ENCODE measurements at places on chromosomes 7 and 10. TPM values are rescaled to one million over a fixed set of nuclear protein-coding genes. Genes with fewer than 3 reads are reported as not detected.

GRCh38 chr10:82400841-82401240, 525.8 kb downstream of the NRG3 start:
- DNase-seq, result no peak
- H3K4me1 ChIP-seq, result no peaks in the 10 kb centered on the region
- no peak overlapping the region for H3K27ac ChIP-seq
- no peaks in the 10 kb centered on the region for H3K36me3 ChIP-seq
- H3K27me3 ChIP-seq, result no peaks in the 10 kb centered on the region

GRCh38 chr7:129435414-129435829, 1.2 kb downstream of the STRIP2 start:
- DNase-seq, result no peak
- peaks cover 15% of the 10 kb centered on the region for H3K4me1 ChIP-seq
- H3K36me3 ChIP-seq, result no peaks in the 10 kb centered on the region

DNA sequence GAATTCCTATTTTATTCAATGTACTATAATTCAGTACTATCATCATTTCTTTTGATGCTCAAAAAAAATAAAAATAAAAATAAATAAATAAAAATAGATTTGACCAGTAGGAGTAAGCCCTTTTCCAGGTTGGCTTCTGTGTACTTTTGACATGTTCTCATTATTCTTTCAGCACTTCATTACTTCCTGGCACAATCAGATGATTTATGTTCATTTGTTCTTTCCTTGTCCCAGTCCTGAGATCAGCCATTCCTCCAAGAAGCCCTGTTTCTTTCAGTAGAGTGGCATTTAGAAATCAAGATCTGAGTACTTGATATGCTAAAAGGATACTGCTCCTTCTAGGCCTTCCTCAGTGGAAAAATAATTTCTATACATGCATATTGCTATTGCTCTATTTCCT, 20.9 kb downstream of the ARL4A start:
- no peak for DNase-seq
- H3K27me3 ChIP-seq, result no peaks in the 10 kb centered on the region
- peaks cover 43% of the 10 kb centered on the region for H3K4me1 ChIP-seq
- H3K4me3 ChIP-seq, result no peak overlapping the region

GRCh38 chr10:43257347-43258210, 9.3 kb downstream of the RASGEF1A start:
- H3K36me3 ChIP-seq, result no peaks in the 10 kb centered on the region
- no peak overlapping the region for H3K4me3 ChIP-seq
- no peak for DNase-seq
- no peak overlapping the region for H3K27ac ChIP-seq
- peaks cover 3% of the 10 kb centered on the region for H3K27me3 ChIP-seq

DNA sequence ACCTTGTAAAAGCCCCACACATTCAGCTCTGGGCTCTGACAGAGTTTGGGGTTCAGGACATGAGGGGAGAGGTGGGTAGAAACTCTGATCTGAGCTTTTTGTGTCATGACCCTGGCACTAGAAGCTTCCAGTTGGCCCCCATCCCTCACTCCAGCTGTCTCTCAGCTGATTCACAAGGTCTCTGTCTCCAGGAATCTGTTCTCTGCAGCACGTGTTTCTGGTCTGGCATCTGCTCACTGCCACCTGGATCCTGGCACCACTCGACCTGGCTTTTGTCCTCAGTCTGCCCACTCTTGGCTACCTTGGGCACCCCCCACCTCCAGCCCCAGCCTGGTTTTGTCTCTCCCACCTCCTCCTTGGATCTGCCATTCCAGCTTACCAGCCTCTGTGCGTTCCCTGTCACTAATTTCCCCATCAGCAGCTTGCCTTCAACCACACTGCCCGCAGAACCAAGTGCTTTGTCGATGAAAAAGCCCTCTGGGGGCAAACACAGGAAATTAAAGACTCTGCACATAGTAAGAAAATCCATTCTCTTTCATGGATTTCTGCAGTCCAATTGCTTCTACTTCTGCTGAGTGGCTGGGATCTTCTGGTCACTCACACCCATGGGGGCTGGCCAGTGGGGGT, 18.3 kb upstream of the ADCYAP1R1 start:
- H3K4me1 ChIP-seq, result no peaks in the 10 kb centered on the region
- no peak overlapping the region for H3K4me3 ChIP-seq
- H3K36me3 ChIP-seq, result no peaks in the 10 kb centered on the region
- H3K27ac ChIP-seq, result no peak overlapping the region
- no peak for DNase-seq

- H3K27me3 ChIP-seq, result no peaks in the 10 kb centered on the region
- H3K27ac ChIP-seq, result no peak overlapping the region
- H3K4me1 ChIP-seq, result no peaks in the 10 kb centered on the region
- DNase-seq, result no peak
These were observed 447.4 kb upstream of the PFKP start for GRCh38 chr10:2619916-2620315.

DNA sequence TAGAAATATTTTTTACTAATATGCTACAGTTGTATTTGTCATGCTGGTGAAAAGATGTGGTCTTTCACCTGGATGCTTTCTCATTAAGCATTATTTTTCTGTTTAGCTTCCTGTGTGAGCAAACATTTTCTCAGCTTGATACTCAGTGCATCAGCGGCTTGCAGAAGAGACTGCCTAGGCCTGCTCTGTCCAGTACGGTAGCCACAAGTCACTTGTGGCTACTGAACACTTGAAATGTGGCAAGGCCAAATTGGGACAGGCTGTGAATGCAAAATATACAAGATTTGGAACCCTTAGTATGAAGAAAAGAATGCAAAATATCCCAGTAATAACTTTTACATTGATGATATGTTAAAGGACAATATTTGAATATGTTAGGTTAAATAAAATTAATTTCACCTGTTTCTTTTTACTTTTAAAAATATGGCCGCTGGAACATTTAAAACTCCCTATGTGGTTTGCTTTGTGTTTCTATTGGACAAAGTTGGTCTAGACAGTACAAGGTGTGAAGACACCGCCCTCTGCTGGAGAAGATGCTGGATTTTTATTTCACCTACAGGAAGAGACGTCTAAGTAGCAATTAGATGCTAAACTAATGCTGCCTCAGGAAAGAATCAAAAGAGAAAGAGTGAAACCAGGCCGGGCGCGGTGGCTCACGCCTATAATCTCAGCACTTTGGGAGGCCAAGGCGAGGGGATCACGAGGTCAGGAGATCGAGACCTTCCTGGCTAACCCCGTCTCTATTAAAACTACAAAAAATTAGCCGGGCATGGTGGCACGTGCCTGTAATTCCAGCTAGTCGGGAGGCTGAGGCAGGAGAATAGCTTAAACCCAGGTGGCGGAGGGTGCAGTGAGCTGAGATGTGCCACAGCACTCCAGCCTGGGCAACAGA, 5.3 kb downstream of the SRGN start:
- no peaks in the 10 kb centered on the region for H3K27me3 ChIP-seq
- no peaks in the 10 kb centered on the region for H3K4me1 ChIP-seq
- H3K4me3 ChIP-seq, result no peak overlapping the region

DNA sequence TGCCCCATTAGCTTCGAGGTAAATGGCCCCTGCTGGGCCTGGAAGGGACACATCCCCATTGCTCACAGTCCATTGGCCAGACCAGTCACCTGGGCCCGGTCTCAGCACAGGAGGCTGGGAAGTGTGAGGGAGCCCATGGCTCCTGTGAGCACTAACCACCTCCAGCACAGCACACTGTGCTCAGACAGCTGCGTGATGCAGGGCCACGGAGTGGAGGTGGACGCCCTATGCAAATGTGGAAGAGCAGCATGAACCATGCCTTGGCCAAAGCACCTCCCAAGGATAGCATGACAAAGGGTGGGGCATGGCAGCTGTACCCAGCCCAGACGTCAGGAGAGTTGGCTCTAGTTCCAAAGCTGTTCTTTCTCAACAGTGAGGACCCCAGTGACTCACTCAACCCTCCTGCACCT, 120.1 kb upstream of the ZMIZ1 start:
- H3K36me3 ChIP-seq, result no peaks in the 10 kb centered on the region
- no peak overlapping the region for H3K27ac ChIP-seq
- peaks cover 7% of the 10 kb centered on the region for H3K4me1 ChIP-seq
- no peaks in the 10 kb centered on the region for H3K27me3 ChIP-seq
- DNase-seq, result no peak

DNA sequence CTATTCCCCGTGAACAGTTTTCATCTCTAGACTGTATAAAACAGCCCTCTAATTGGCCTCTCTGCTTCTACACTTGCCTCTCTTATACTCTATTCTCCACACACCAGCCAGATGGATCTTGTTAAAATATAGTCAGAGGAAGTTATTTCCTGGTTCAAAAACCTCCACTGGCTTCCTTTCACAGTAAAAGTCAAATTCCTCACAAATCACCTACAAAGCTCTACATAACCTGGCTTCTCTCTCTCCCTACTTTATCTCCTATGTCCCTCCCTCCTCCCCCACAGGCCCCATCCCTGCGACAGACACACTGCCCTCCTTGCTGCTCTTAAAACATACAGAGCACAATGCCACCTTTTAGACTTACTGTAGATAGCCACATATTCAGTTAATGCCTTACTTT, 60.1 kb downstream of the TPK1 start:
- H3K36me3 ChIP-seq, result no peaks in the 10 kb centered on the region
- DNase-seq, result no peak

- no peaks in the 10 kb centered on the region for H3K4me1 ChIP-seq
- H3K27me3 ChIP-seq, result peaks cover 48% of the 10 kb centered on the region
- no peak for DNase-seq
- H3K27ac ChIP-seq, result no peak overlapping the region
- H3K4me3 ChIP-seq, result no peak overlapping the region
These were observed 48.5 kb upstream of the ADGRA1 start for GRCh38 chr10:133039107-133039802.

- no peaks in the 10 kb centered on the region for H3K4me1 ChIP-seq
- no peak overlapping the region for H3K4me3 ChIP-seq
- no peak for DNase-seq
- H3K27ac ChIP-seq, result no peak overlapping the region
- H3K27me3 ChIP-seq, result peaks cover 13% of the 10 kb centered on the region
- no peaks in the 10 kb centered on the region for H3K36me3 ChIP-seq
These were observed 82.8 kb upstream of the FAM171A1 start for GRCh38 chr10:15453926-15454325.

DNA sequence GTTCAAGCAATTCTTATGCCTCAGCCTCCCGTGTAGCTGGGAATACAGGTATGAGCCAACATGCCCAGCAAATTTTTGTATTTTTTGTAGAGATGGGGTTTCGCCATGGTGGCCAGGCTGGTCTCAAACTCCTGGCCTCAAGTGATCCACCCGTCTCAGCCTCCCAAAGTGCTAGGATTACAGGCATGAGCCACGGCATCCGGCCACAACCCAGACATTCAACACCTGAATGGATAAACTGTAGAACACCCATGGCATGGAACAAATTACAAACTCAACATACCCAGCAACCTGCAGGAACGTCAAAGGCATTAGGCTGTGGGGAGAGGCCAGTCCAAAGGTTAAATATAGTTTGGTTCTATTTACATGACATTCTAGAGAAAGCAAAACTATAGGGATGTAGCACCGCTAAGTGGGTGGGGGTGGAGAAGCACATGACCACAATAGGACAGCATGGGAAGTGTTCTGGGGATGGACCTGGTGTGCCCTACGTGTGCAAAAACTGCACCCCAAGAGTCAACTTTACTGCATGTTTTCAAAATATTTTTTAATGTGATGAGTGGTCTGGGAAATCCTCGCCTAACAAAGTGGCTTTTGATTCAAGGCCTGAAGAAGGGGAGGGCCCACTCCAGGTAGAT, 6.5 kb upstream of the PGAM2 start:
- H3K27me3 ChIP-seq, result no peaks in the 10 kb centered on the region
- peak overlapping the region; percentile 82 for H3K27ac ChIP-seq
- peaks cover 31% of the 10 kb centered on the region for H3K4me1 ChIP-seq
- no peak overlapping the region for H3K4me3 ChIP-seq
- no peaks in the 10 kb centered on the region for H3K36me3 ChIP-seq

DNA sequence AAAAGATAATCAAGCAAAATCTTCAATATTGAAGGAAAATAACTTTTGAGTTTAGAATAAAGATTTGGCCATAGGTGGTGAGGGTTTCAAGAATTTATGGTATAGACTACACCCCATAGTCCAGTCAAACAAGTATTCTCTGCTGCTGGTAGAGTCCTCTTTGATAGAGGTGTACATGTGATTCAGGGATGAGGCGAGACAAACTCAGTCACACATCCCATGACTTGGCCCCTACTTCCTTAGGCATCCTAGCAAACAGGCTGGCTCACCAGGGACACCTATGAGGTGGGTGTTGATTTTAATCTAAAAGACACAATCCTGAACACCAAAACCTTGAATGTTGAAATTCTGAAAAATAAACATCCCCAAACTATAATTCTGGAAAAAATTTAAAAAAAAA, 78.1 kb upstream of the SLC25A13 start:
- no peak for DNase-seq
- H3K36me3 ChIP-seq, result no peaks in the 10 kb centered on the region
- no peaks in the 10 kb centered on the region for H3K4me1 ChIP-seq
- H3K27ac ChIP-seq, result no peak overlapping the region
- H3K4me3 ChIP-seq, result no peak overlapping the region

- H3K27me3 ChIP-seq, result no peaks in the 10 kb centered on the region
- DNase-seq, result no peak
- H3K4me3 ChIP-seq, result no peak overlapping the region
- peaks cover 4% of the 10 kb centered on the region for H3K4me1 ChIP-seq
These were observed 84.2 kb downstream of the SEMA3A start for GRCh38 chr7:84110400-84110799.

- peak overlapping the region; percentile 44 for H3K4me3 ChIP-seq
- H3K36me3 ChIP-seq, result no peaks in the 10 kb centered on the region
- peak overlapping the region; percentile 72 for H3K27ac ChIP-seq
- DNase-seq, result peak; percentile 75
- H3K4me1 ChIP-seq, result peaks cover 33% of the 10 kb centered on the region
These were observed 120.6 kb downstream of the PRPF18 start for GRCh38 chr10:13707156-13707881.

- H3K27me3 ChIP-seq, result no peaks in the 10 kb centered on the region
- H3K36me3 ChIP-seq, result no peaks in the 10 kb centered on the region
- H3K4me1 ChIP-seq, result no peaks in the 10 kb centered on the region
- no peak overlapping the region for H3K4me3 ChIP-seq
- H3K27ac ChIP-seq, result no peak overlapping the region
These were observed 174.3 kb downstream of the IMMP2L start for GRCh38 chr7:111388016-111388415.

GRCh38 chr10:98340261-98340939, 72.4 kb upstream of the LOXL4 start:
- H3K27me3 ChIP-seq, result no peaks in the 10 kb centered on the region
- H3K4me3 ChIP-seq, result no peak overlapping the region
- H3K27ac ChIP-seq, result no peak overlapping the region
- no peaks in the 10 kb centered on the region for H3K4me1 ChIP-seq

- no peak for DNase-seq
- H3K4me1 ChIP-seq, result peaks cover 24% of the 10 kb centered on the region
- no peak overlapping the region for H3K27ac ChIP-seq
- no peaks in the 10 kb centered on the region for H3K27me3 ChIP-seq
- H3K36me3 ChIP-seq, result no peaks in the 10 kb centered on the region
These were observed 44.2 kb downstream of the EGFR start for GRCh38 chr7:55063061-55063460.

- H3K27me3 ChIP-seq, result no peaks in the 10 kb centered on the region
- H3K36me3 ChIP-seq, result no peaks in the 10 kb centered on the region
These were observed 204.1 kb upstream of the NFE2L3 start for GRCh38 chr7:25947669-25948516.

- no peaks in the 10 kb centered on the region for H3K36me3 ChIP-seq
- no peaks in the 10 kb centered on the region for H3K27me3 ChIP-seq
- peaks cover 6% of the 10 kb centered on the region for H3K4me1 ChIP-seq
- DNase-seq, result no peak
- no peak overlapping the region for H3K4me3 ChIP-seq
- H3K27ac ChIP-seq, result no peak overlapping the region
These were observed 32.7 kb downstream of the PRKAG2 start for GRCh38 chr7:151844071-151844824.

The ELMO1 gene
- 120 TPM for total RNA-seq

The AKR1C4 gene
- not detected for total RNA-seq

The RHOBTB1 gene
- total RNA-seq, result 4.0 TPM

The AASS gene
- total RNA-seq, result 10.0 TPM

The CPA4 gene
- not detected for total RNA-seq

The GIMAP6 gene
- total RNA-seq, result 6.4 TPM

The IKZF1 gene
- 9.2 TPM for total RNA-seq

The ODAD2 gene
- total RNA-seq, result not detected

Data from transverse colon (tissue), 4 donors.